ENCODE measurements at places on chromosomes 5 and 9.

- no peak for DNase-seq
Observed at GRCh38 chr9:79610791-79611614, 39.2 kb downstream of the TLE4 start.

DNA sequence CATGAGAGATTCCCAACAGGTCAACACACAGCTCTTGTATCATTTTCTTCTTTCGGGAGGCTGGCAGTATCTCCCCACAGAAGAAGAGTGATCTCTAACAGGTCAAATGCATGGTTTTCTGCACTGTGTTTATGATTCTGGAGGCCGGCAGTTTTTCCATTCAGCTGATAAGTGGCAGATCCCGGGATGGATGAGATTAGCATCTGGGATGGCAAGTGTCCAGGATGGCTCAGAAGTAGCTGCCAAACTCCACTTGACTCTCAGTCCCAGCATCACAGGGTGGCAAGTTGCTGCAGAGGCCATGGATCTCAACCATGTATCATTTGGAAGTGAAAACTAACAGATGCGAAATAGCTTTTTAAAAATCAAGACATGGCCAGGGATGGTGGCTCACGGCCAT, 97.8 kb upstream of the SLC44A1 start:
- DNase-seq = no peak

DNA sequence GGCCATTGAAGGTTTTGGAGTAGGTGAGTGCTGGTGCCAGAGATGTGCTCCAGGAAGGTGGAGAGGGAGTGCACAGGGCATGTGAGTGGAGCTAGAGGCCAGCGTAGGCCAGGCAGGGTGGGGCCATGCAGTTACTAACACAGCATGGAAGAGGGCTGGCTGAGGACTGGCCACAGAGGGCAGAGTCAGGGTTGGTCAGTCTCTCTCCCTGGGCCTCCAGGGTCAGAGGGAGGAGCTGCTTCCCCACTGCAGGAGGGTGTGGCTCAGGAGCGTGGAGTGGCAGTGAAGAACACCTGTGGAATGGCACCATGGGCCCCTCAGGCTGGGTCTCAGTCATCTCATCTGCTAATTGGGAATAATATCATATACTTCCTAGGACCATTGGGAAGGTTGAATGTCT, 167.7 kb downstream of the MACROH2A1 start:
- no peak for DNase-seq

DNA sequence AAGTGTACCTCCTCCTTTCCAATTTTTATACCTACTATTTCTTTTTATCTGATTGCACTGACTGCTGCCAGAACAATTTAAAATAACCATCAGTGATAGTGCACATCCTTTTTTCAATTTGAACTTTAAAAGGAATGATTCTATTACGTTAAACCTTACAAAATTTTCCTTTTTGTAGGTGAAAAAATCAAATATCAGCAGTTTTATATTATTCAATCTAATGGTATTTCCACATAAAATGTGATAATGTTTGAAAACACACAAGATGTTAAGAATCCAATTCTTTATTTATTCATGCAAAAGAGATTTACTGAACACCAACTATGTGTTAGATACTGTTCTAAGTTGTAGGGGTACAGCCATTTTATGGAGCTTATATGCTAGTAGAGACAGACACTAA, 105.7 kb downstream of the GDNF start:
- no peak for DNase-seq

GRCh38 chr5:14503017-14503680, 78.4 kb upstream of the OTULINL start:
- no peak for DNase-seq

DNA sequence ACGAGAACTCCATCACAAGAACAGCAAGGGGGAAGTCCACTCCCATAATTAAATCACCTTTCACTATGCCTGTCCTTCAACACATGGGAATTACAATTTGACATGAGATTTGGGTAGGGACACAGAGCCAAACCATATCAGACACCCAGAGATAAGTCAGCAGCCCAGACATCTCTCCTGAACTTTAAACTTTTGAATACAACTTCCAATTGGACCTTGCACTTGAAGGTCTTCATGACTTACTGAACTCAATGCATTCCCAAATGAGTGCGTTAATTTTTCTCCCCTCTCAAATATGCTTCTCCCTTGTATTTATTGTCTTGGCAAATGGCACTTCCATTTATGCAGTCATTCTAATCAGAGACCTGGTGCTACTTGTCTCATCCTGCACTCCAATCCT, 12.1 kb downstream of the C9 start:
- DNase-seq = no peak

GRCh38 chr5:168274406-168274805, 17.0 kb upstream of the WWC1 start:
- no peak for DNase-seq

DNA sequence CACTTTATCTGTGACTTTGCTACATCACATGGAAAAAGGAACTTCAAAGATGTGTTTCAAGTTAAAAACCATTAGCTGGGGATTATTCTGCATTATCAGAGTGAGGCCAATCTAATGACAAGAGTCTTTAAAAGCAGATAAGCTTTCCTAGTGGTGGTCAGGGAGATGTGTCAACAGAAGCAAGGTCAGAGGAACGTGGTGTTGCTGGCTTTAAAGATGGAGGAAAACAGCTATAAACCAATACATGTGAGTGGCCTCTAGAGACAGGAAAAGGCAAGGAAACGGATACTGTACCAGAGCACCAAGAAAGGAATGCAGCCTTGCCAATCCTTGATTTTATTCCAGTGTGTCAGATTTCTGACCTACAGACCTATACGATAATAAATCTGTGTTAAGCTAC, 204.2 kb downstream of the TAF11L14 start:
- DNase-seq = no peak

- peak; percentile 28 for DNase-seq
Observed at GRCh38 chr5:143434261-143435209, 31.0 kb upstream of the NR3C1 start.

GRCh38 chr5:165497707-165498106, 1992.3 kb downstream of the MAT2B start:
- no peak for DNase-seq

DNA sequence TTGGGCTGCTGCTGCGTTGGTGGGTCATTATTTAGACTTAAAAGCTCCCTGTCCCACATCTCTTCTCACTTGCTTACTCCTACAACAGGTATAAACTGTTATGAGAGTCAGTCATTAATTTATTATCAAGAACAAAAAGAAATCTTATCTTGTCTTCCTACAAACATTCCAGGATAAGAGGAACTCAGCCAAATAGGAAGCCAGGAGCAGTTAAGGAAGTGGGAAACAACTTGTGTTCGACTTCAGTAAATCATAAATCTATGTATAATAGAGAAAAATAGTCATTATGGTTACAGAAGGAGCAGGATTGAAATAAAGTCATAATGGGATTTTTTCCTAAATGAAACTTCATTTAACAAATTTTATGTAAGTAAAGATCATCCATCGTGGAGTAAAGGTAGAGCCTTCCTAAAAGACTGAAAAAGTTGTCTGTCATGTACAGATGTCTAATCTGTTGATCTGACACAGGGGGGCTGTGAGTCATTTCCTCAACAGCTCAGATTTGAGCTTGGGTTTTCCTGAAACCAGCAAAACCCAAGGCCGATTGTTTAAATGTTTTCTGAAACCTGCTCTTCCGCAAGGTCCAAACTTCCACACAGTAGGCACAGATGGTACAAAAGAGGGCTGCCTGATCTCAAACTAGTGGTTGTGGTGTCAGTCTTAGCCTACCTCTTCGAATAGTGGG, 25.3 kb upstream of the LRRTM2 start:
- no peak for DNase-seq

DNA sequence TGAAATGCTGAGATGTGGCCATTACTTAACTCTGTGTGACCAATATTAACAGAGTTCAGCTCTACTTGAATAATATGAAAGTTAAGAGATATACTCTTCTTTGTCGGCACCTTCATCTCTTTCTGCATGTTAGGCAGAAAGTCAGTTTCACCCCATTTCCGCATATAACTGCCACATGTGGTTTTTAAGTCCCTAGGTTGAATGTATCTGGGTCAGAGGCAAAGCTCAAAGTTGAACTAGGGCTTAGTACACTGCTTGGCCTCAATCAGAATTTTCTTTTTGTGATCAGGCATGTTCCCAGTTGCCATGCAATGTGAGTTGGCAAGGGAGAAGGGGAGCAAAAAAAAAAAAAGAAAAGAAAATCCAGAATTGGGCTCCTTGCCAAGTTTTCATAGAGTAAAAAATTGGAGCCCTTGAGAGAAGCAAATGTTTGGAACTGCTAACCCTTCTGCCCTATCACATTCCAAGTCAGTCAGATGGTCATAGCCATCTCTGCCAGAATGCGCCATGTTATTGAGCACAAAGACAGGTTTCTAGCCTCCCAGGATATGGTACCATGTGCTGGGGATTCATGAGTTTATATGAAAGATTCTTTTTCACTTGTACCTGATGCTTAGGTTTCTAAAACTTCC, 251.2 kb upstream of the RORB start:
- no peak for DNase-seq

DNA sequence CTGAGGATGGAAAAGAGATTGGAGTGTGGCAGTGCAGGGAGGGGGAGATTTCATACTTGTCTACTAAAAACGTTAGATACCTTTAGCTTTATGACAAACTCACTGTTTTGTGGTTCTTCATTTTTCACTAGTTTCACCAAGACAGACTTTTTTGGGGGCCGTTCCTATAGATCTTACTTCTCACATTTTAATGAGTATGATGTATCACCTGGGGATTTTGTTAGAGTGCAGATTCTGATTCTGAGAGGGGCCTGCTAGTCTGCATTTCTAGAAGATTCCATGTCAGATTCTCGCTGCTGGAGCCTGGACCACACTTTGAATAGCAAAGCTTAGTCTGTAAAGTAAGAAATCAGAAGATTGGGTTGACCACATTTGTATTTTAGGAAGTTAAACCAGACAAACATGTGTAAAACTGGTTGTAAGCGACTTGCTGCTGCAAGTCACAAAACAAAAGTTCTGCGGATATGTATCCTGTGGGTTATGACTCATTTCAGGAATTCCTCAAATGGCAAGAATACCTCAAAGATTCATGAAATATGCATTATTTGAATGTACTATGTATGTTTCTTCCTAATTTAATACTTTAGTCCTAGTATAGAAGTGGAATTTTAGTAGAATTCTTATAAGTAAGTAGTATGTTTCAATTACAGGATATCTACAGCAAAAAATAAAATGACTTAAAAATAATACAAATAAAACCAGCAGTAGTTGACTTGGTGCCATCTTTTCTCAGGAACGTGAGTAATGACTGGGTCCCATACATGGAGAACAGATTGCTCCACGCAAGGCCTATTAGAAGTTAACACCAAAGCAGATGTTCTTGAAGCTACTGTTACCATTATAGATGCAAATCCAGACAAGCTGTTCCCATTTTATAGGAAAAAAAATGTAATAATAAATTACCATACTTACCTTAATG, 27.8 kb downstream of the NFIL3 start:
- DNase-seq = no peak

DNA sequence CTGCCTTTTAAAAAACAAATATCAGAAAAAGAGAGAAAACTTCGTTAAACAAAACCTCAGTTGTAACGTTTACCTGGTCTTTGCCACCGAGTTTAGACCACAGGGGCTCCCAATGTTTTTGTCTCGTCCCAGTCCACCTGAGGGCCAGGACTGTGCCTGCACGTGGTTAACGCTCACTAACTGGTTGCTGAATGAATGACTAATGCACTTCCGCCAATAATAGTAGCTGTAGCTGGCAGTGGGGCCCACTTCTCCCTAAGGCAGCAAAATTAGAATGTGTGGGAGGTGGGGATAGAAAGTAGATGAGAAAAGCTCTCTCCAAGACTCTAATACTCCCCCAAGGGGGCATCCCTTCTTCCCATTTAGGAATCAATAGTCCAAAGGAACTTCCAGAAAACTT, 29.1 kb upstream of the MED27 start:
- no peak for DNase-seq

- DNase-seq = peak; percentile 11
Observed at GRCh38 chr5:178069909-178070308, 43.4 kb upstream of the N4BP3 start.

DNA sequence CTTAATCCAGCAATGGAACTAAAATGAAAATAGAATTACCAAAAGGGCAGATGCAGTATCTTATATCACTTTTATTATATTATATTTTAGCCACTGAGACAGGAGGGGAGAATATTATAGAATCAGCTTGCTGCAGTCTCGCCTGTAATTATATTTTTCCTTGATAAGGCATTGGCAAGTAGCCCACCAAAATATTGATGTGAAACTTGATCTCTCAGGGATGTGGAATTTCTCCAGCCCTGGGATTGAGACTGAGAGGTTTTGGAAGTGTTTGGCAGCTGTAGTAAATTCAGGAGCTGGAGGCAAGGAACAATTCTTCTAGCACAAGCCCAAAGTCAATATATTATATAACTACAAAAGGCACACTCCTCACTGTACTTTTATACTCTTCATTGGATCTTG, 142.1 kb upstream of the ADAMTSL1 start:
- no peak for DNase-seq

DNA sequence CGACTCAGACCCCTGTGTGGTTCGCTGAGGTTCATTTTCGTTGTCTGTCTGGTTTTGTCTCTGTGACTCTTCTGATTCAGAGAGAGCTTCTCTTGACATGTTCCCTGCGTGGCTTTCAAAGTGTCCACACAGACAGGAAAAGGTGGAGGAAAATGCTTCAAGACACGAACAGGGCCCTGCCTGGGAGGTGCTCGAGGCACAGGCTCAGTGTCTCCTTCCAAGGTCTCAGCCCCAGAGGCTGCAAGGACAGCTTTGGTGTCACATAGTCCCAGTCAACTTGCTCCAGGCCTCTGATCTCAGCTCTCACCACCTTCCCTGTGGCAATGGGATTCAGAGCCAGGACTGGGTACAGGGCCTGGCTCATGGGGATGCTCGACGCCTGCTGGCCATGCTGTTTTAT, 51.6 kb upstream of the SARDH start:
- no peak for DNase-seq

GRCh38 chr5:18959535-18959934, 1028.5 kb downstream of the CDH18 start:
- no peak for DNase-seq

DNA sequence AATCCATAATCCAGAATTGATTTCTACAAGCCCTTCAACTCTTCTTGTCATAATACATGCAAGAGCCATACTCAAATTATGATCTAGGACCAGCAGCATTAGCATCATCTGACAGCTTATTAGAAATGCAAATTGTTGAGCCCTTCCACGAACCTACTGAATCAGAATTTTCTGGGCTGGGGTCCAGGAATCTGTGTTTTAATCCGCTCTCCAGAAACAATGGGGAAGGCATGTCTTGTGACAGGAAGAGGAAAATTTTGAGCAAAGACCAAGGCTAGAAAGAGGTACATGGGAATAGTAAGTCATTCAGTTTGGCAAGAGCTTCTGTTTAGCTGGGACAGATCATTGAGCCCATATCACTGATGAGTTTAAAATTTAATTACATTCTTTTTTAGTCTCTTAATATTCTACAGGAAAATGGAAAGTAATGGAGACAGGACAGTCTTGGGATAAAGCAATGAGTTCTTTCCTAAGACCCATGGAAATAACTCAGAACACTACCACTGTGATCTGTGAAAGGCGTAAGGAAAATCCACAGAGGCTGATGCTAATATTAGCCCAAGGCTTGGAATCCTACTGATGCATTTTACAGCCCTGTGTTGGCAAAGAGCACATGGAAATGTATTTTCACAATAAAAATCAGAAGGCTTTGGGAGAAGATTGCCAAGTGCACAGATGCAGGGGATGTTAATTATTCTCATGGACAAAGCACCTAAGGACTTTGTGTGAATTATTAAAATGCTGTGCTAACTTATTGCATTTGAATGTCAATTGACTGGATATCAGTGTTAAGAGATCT, 73.7 kb upstream of the STK32A start:
- DNase-seq = no peak
